ENCODE measurements at places on chromosomes 1 and 21. TPM values are rescaled to one million over a fixed set of nuclear protein-coding genes. Genes with fewer than 3 reads are reported as not detected.

- DNase-seq: peak; percentile 31
Observed at GRCh38 chr1:32249831-32250525, 1.1 kb upstream of the LCK start.

DNA sequence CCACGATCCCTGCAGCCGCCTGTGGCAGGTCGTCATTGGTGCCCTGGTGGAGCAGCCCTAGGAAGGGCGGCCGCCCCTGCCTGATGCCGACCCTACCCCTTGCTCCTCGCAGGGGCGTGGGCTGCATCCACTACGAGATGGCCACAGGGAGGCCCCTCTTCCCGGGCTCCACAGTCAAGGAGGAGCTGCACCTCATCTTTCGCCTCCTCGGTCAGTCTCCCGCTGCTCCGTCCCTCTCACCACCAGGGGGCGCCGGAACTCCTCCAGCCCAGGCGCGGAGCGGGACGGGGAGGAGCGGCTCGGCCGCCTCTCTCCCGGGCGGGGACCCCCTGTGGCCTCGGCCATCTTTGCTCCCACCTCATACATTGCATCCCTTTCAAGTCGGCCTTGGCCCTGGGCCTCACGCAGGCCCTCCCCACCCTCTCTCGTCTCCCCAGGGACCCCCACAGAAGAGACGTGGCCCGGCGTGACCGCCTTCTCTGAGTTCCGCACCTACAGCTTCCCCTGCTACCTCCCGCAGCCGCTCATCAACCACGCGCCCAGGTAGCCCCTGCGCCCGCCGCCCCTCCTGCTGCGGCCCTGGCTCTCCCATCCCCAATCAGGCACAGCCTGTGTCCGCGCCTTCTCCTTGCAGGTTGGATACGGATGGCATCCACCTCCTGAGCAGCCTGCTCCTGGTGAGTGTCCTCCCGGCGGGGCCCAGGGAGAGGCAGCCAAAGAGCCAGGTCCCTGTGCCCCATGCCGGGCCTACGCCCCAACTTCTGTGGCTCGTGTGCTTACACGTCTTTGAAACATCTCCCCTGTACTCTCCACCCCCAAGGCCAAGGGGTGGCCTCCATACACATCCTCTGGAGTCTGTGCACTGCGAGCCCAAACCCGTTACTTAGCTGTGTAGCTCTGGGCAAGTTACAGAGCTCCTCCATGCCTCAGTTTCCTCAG, 24.7 kb downstream of the CDK18 start:
- DNase-seq: peak; percentile 82

PPOX gene
- 15.2 TPM for total RNA-seq

DNA sequence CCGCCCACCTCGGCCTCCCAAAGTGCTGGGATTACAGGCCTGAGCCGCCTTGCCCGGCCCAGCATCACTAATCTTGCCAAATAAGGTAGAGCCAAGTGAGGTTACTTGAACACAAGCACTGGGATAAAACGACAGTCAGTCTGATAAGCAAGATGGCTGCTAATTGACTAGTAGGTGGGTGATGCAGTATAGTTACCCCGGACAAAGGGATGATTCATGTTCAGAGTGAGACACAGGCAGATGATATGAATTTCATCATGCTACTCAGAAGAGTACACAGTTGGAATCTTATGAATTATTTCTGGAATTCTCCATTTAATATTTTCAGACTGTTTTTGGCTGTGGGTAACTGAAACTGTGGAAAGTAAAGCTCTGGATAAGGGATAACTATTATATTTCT, 178.4 kb downstream of the USP25 start:
- DNase-seq: no peak
